ENCODE measurements at places on chromosomes 5 and 9.

DNA sequence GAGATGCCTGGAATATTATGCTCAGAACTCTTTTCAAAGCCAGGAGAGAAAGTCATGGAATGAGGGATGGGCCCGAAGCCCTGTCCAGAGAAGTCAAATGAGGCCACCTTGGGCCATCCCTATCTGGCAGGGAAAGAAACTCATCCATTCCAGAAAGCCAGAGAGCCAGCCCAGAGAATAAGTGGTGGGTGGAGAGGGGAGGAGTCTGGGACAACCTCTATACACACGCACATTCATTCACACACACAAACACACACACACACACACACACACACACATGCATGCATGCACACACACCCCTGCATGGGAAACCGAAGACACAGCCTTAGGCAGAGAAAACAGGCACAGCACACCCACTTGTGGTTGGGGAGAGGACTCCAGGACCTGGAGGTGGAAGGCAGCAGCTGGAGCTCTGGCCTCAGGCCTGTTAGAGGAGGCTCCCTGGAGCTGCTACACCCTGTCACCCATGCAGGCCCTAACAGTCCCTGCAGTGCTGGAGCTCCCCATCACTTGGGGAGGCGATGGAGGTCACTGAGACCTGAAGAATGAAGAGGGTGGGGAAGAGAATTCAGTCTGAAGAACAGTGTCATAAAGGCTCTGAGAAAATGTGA lies 38.0 kb downstream of the TGFBI start:
- no peak for DNase-seq

GRCh38 chr9:71910650-71911060 lies 338 bp downstream of the ABHD17B start:
- DNase-seq: no peak

DNA sequence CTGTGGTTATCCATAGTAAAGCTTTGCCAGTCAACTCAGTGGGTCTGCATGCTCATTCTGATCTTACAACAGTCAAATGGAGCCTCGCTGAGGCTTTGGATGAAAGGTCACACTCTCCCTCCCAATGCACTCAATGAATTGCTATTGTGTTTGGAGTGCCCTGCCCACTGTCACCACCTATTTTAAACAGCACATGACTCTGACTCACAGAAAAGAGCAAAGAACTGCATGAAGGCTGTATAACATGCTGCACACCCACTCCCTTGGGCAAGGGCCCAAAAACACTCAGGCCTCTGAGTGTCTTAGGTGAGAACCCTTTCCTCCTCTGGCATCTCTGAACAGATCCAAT lies 118.7 kb upstream of the CCDC112 start:
- DNase-seq: no peak

GRCh38 chr5:52909192-52909591 lies 80.0 kb upstream of the ITGA2 start:
- no peak for DNase-seq

GRCh38 chr5:159034083-159034824 lies 65.5 kb downstream of the EBF1 start:
- no peak for DNase-seq

DNA sequence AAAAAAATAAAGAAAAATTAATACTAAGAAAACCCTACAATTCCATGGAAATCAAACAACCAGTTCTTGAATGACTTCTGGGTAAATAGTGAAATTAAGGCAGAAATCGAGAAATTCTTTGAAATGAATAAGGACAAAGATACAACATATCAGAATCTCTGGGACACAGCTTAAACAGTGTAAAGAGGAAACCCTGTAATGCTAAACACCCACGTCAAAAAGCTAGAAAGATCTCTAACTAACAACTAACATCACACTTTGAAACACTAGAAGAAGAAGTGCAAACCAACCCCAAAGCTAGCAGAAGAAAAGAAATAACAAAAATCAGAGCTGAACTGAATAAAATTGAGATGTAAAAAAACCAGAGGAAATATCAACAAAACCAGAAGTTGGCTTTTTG lies 114.6 kb upstream of the CD180 start:
- DNase-seq: no peak

DNA sequence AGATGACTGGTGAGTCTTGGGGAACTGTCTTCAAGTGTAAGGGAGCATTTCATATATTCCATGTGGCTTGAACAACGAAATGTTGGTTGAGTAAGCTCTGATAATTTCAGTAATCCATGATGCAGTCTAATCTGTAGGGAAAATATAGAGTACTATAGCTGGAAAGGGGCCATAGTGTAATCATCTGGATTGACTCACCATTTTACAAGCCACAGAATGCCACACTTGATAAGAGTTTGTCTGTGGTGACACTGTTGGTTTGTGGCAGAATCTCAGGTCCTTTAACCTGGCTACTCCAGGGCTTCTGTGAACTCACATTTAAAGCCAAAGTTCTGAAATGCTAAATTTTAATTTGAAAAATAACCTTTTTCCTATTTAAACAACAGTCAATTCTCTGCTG lies 16.3 kb upstream of the MAML1 start:
- DNase-seq: no peak

DNA sequence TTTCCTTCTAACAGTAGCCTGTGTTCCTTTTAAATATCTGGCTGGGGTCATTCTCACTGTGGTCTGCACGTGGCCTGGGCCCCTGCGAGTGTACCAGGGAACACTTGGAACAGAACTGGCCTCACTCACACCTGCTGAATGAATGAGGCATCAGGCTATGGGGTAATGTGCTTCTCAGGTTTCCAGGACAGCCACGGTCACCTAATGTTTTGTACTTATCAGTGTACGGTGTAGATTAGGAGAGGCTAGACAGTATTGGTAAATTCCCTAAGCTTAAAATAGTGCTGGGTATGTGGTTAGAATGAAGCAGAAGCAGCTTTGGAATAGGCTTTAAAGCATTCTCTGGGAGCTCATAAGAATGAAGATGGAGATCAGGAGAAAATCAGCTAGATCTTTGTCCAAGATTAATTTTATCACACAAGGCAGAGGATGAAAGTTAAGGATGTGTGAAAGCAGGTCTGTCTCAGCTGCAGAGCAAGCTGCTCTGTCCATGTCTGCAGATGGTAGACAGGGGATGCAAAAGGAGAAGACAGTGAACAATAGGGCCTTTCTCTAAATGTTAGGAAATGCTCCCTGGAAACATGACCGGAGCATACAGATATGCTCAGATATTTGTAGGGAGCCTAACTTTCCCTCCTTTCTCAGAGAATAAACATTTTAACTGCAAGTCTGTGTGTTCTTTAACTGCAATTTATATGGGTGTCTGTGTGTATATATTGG lies 267.5 kb downstream of the NR3C1 start:
- no peak for DNase-seq
